GM06990 (cell line): ENCODE measurements at places on chromosomes 4 and X.

- peak; percentile 34 for DNase-seq
Measured at GRCh38 chr4:113607998-113608397, 153.5 kb downstream of the CAMK2D start.

- DNase-seq, result no peak
Measured at GRCh38 chrX:55057675-55058249, 17.1 kb upstream of the PAGE2B start.

DNA sequence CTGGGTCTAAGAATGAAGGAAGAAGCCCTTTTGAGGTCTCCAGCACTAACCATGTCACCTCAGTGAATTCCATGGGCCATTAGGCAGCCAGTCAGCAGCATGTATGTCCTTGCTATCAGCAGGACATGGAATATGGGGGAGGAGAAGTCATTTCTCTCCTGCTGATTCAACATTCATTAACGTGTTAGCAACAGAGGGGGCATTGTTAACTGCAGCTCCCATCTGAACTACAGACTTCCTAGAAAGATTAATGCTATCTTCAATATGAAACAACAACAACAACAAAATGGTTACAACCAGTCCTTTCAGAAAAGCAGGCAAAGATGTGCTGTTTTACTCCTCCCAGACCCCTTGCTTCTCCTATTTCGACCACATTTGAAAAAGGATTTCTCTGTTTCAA lies 120.4 kb upstream of the SLC34A2 start:
- no peak for DNase-seq

DNA sequence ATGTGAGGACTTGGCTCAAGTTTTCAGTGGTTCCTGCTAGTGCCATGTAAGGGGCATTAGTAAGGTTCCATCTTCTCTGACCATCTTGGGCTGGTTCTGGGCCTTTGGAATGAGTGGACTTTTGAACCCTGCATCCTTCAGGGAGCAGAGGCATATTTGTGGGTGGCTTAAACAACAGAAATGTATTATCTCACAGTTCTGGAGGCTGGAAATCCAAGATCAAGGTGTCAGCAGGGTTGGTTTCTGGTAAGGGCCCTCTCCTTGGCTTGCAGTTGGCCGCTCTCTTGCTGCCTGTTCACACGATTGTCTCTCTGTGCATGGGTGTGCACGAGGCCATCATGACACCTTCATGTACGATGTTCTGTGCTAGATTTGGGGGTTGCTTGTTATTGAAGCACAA lies 21.3 kb downstream of the CCKAR start:
- DNase-seq, result no peak

DNA sequence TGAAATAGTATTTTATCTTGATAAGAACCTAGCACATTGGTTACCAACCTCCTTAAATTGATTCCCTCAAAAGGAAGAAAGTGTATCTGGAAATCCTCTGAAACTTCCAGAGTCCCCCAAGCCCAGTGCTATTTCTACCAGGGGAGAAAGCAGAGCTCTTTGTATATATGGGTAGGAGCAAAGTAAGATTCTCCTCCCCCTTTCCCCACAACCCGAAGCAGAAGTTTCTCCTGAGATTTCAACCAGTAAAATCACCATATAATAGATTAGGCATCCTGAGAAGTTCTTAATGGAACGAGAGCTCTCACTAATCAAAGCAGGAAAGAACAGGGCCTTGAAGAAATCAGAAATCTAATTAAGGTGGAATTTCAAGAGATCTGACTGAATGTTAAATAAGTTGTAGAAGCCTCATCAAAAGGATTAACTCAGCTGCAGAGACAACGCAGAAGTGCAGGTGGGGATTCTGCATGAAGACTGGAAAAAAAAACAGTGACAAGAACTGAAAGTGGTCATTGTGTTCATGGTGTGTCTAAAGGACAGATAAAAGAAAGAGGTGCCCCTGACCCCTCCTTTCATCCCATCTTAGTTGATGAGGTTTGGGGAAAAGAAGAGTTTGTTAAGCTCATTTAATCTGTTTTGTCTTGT lies 39.1 kb downstream of the VSIG4 start:
- DNase-seq, result no peak

GRCh38 chrX:86102341-86102740 lies 45.9 kb upstream of the DACH2 start:
- no peak for DNase-seq

- DNase-seq, result no peak
Measured at GRCh38 chrX:120625371-120625770, 4.5 kb downstream of the C1GALT1C1 start.

GRCh38 chrX:12965131-12965940 lies 9.6 kb upstream of the TMSB4X start:
- DNase-seq, result no peak

DNA sequence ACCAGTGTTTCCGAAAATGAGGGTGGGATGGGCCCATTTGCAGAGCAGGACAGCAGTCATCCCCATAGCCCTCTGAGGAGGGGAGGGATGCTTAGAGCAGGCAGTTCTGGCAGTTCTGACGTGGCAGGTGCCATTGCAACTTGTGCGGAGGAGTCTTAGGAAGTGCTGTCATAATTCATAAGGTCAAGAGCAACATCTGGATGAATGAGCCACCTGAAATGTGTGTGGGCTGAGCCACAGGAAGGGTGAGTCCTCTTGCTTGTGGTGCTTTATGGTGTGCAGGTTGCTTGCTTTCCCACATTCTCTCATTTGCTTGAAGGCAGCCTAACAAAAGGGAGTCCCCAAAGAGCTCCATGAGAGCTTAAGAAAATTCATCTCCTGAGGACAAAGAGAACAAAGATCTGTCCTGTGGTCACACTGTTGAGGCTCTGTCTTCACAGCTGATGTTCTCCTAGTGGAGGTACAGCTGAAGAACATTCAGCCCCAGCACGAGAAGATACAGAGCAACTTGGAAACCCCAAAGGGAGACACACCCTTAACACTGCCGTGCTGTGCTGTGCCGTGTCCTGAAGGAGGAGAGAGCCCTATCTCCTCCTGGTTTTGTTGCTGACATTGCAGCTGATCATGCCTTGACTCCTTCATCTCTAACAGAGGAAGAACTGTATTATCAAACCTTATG lies 60.3 kb downstream of the DLG3 start:
- no peak for DNase-seq

DNA sequence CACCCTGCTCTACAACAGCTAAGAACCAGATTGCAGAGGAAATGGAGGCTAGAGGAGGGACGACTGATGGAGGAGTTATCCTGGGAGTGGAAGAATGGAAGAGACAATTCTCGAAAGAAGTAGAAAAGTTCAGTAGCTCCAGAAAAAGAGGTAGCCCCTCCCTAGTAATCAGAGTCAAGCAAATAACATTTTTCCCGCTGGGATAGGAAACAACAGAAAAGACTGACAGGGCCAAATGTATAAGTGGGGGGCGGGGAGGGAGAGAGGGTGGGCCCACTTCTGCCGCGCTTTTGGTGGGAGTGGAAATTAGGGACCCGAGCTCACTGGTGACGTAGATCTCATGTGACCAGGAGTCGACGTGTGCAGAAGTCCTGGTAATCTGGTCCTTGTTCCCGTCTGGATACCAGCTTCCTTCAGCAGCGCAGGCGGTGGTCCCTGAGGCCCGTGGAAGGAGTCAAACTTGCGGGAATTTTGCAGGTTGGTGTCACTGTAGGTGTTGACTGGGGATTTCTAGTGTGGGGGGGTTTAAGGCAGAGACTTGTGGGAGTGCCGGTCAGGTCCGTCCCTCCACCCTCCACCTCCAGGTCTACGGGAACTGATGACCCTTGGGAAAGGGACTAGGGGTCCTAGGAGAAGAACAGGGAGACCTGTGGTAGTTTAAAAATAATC lies at the start of gene TCEAL9:
Gene TCEAL9 (plus strand): TSS at position 377 of the 669 bp plus-strand sequence. CDS start 1,179 bp downstream, outside the sequence.
- no peak for DNase-seq

DNA sequence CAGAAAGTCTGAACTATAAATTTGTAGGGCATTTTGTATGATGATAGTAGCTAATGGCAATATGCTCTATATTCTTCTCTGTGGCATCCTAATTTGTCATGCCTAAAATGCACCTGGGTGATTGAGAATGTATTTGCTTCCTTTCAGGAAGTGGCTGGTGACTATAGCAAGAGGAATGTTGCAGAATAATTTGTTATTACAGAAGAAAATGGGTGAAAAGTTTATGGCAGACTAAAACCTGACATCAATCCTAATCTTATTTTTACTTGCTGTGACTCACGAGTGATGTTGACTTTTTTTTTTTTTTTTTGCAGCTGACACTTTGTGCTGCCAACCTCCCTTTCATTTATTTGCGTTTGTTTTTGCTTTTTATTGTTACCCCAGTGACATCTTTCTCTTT lies 141.1 kb downstream of the MSL3 start:
- DNase-seq, result no peak

DNA sequence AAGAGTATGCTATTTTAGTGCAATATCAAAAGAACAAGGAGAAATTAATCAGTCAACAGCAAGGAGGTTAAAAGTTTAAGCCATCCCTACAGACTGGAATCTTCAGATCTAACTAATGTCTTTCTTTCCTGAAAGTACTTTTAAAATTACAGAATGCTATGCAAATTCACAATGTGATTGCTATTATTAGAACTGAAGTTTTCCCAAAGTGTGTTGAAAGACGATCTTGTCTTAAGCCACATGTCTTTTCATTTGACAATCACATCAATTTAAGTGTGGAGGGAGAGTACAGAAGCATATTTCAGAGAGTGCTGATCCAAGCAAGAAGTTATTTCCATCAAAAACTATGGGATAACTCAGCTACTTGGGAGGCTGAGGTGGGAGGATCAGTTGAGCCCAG lies 64.7 kb upstream of the TNIP3 start:
- DNase-seq, result no peak

- DNase-seq, result peak; percentile 41
Measured at GRCh38 chr4:55635741-55636655, at the start of gene NMU. Gene NMU (minus strand): TSS chr4:55636298. CDS start chr4:55636192, 106 bp downstream.

GRCh38 chrX:101407167-101407747 lies 468 bp downstream of the GLA start:
- DNase-seq, result no peak

GRCh38 chr4:121057466-121057922 lies 14.8 kb downstream of the NDNF start:
- DNase-seq, result no peak
